ENCODE measurements at places on chromosomes 11 and 22. TPM values are rescaled to one million over a fixed set of nuclear protein-coding genes. Genes with fewer than 3 reads are reported as not detected.

CST6 gene
- not detected for total RNA-seq

WT1 gene
- not detected for total RNA-seq

EHF gene
- 0.25 TPM for total RNA-seq

MAPK8IP2 gene
- 0.14 TPM for total RNA-seq

UBQLNL gene
- total RNA-seq, result 0.11 TPM

OR8A1 gene
- not detected for total RNA-seq

ZNF280B gene
- total RNA-seq, result 3.7 TPM

IL17REL gene
- total RNA-seq, result 0.16 TPM

IFITM10 gene
- not detected for total RNA-seq

NAALAD2 gene
- total RNA-seq, result not detected

LMNTD2 gene
- total RNA-seq, result 4.9 TPM

CSRP3 gene
- not detected for total RNA-seq
